GM19239 (cell line): ENCODE measurements at places on chromosomes 11 and 22.
A peak's percentile ranks its signal among the peaks of the same experiment; 100 is the strongest.

GRCh38 chr22:42561856-42562255 lies 8.1 kb downstream of the SERHL2 start:
- no peak for DNase-seq

GRCh38 chr22:47032091-47032943 lies 269.9 kb downstream of the TBC1D22A start:
- DNase-seq = no peak

GRCh38 chr11:76736773-76737495 lies 46.2 kb upstream of the TSKU start:
- no peak for DNase-seq

DNA sequence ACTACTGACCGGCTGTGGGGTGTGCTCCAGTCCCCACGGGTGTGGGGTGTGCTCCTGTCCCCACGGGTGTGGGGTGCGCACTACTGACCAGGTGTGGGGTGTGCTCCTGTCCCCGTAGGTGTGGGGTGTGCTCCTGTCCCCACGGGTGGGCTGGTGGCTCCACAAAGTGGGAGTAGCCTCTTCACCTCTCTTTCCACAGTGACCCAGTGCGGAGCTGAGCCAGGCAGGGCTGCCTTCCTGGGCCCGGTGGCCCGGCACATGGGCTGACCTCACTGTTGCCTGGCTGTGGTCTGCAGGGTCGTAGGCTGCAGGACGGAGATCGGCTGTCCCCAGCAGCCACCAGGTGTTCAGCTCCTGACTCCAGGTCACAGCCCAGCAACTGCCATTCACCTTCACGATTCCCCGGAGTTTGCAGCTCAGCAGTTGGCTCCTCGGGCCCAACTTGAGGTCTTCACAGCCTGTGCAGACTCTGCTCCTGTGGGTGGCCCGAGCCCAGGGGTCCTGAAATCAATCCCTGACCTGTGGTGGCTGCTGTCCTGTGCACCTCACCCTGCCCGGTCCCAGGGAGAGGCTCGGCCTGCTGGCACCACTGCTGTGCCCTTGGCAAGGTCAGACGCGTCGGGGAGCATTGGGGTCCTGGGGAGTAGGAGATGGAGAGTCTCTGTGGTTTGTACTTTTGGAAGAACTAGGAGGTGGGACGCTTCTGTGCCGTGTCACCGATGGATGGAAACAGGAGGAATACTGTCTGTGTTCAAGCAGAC lies 414.3 kb downstream of the TBC1D22A start:
- no peak for DNase-seq

GRCh38 chr11:2196970-2197770 lies 25.6 kb upstream of the TH start:
- DNase-seq = peak; percentile 77
